ENCODE measurements at places on chromosomes 1 and 21.
A peak's percentile ranks its signal among the peaks of the same experiment; 100 is the strongest.

GRCh38 chr1:157628773-157629172 lies 30.9 kb upstream of the FCRL4 start:
- DNase-seq: no peak

GRCh38 chr1:108097018-108097417 lies 103.1 kb downstream of the SLC25A24 start:
- DNase-seq: no peak

DNA sequence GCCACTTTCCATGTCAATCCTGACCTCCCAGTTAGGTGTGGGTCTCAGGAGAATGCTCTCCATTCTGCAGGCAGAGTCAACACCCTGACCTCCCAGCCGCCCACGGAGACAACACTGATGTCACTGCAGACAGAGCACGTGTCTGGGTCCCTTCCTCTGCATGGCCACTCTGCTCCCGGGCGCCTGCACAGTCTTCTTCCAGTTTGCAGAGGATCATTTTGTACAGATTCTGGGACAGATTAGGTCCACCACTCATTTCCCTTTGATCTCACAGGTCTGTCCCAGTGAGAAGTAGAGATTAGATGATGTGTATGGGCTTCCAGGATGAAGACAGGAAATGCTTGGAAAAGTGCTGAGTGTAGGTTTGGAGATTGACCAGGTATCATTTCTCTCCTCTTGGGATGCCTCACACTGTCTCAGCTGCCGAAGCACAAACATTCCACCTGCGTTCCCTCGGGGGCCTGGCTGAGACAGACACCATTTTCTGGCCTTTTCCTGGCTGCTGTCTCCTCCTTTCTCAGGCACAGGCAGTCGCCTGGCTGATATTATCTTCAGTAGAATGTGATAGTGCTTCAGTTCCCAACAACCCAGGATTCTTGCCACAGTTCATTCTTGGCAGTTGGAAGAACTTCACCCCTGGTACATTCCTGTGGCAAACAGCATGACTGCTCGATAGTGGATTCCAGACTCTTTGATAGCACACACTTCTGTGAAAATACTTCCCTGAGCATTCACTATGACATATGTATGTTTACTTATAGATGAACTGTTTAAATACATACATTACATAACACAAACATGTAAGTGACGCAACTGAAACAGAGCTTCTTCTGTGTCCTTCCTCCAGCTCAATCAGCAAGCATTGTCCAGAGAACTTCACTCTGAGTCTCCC lies 7.9 kb downstream of the MYBPHL start:
- DNase-seq: no peak

- no peak for DNase-seq
These were observed 1237.5 kb downstream of the AMY1C start for GRCh38 chr1:104987210-104987609.

DNA sequence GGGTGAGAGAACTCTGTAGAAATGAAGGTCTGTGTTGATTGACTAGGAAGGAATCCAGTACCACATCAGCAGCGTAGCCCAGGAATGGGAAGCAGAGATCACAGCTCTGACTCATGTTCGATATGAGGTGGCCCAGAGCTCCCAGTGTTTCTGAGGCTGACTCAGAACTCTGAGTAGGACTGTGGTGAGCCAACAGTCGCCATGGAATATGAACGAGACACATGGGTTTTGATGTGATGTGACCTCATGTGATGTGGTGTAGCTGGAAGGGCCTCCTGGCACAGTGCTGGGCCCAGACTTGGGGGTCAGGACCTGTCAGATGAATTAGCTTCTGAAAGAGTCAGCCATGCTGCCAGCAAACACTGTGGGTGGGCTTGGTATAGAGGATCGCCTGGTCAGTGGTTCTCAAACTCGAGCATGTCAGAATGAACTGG lies 237.0 kb downstream of the MRPL39 start:
- peak; percentile 55 for DNase-seq

GRCh38 chr1:225849925-225850324 lies 32.3 kb downstream of the TMEM63A start:
- DNase-seq: no peak
